ENCODE measurements at places on chromosomes 3 and 15.

DNA sequence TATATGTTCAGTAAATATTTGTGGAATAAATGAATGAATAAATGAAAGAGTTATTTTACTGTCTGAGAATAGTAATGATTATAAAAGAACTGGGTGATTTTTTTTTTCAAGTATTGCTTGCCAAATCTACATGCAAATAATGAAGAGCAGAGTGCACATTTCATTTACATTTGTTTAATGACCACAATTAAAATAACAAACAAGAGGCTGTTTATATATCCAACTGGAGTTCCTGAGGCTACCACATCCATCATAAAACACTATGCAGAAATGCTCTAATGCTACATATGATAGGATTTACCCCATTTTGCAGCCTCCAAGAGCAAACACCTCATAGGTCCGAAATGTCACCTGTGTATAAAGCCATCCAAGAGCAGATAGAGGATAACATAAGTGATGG is 124.5 kb downstream of the ECT2 start:
- DNase-seq, result no peak

GRCh38 chr15:95228856-95229555 is 997.6 kb downstream of the MCTP2 start:
- no peak for DNase-seq

- DNase-seq, result no peak
Observed at GRCh38 chr3:86954747-86955146, 36.2 kb downstream of the VGLL3 start.

- no peak for DNase-seq
Observed at GRCh38 chr3:139830817-139831216, 104.2 kb upstream of the CLSTN2 start.

DNA sequence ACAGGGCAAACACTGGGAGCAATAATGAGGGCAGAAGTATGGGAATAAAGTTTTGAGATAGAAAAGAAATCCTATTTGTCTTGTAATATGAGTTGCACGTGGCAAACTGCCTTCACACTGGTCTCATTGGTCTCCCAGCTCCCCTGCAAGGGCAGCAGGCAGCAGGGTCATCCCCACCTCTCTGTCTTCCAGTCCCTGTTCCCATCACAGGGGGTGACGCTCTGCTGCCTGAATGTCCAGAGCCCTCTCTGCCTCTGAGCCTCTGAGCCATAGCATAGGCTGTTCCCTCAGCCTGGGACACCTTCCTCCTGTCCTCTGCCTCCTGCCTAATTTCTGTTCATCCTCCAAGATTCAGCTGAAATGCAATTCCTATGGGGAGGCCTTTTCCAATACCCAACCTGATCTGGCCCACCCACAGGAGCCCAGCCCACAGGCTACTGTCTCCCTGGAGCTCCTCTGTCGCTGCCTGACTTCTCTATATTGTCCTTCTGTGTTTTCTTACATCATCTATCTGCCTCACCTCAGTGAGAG is 12.1 kb upstream of the SKOR1 start:
- no peak for DNase-seq

- DNase-seq, result no peak
Observed at GRCh38 chr15:36896949-36897348, 203.4 kb downstream of the MEIS2 start.

Data from coronary artery (tissue), 2 donors.